ENCODE measurements at places on chromosomes 6 and 20.

GRCh38 chr6:134980846-134981245 lies 30.9 kb upstream of the ALDH8A1 start:
- DNase-seq: no peak

DNA sequence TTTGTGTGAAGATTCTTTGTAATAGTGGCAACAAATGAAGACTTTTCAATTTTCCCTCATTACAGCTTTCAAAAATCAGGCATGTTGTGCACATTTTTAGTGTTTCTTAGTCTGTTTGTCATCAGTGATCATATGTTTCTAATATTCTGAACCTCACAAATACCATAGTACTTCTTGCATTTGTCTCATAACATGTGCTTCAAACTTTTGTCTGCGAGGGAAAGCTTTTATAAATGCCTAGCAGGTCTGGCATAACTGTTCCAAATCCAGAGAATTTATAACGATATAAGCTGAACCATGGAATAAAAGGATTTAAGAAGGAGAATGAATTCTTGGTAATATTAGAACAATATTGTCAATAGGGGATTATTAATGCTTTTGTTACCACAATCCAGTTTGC lies 670.2 kb downstream of the RFPL4B start:
- DNase-seq: no peak

DNA sequence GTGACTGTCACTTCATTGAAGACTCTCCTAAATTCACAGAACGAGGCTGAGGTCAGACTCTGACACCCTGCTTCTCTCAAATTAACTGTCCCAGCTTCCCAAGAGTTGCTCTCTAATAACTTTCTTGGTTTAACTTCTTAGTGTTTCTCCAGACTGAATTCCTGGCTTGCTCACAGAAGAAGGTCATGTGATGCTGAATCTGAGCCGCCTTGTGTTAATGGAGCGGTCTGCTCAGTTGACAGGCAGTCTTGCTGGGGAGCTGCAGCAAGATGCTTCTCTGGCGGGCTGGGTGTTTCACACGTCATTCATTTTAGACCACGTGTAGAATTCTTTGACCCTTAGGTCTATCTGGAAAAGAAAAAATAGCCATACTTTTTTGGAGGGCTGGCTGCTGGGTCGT lies 107.3 kb downstream of the FOXO3 start:
- DNase-seq: no peak

DNA sequence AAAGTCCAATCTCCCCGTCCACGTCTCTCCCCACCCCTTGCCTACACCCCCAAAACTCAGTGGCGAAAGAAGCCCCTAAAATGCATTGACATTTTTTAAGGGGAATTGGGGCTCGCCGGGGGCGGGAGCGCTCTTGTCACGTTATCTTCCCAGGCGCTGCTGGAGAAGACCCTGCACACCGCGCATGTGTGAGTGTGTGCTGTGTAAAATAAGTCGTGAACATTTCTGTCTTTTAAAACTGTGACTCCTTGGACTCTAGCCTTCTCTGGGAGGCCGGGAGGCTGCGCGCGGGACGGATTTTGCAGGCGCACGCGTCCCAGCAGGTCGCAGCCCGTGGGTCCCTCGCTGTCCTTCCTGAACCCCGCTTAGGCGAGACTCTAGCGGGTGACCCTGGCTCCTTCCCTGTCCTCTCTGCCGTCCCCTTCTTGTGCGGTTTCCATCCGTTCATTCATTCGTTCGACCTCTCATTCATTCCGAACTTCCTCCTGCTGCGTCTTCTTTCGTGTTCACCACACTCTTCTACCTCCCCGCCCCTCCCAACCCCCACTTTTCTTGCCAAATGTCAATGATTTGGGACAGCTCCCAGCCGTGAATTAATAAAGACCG lies 2.2 kb downstream of the NRN1 start:
- DNase-seq: no peak

DNA sequence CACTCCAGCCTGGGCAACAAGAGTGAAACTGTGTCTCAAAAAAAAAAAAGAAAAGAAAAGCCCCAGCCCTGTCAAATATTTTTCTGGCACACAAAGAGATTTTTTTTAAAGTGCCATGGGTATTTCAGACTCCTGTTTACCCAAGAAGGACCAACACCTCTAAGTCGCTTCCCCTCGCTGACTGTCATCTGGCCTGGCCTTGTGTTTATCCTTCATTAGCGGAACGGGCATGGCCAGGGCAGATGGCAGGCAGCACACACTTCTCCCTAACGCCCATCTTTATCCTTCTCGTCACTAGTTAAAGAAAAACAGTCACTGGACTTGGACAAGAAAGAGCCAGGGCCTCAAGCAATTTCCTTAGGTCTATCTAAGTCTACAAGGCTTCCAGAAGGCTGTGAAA lies 7.3 kb upstream of the CBFA2T2 start:
- no peak for DNase-seq

DNA sequence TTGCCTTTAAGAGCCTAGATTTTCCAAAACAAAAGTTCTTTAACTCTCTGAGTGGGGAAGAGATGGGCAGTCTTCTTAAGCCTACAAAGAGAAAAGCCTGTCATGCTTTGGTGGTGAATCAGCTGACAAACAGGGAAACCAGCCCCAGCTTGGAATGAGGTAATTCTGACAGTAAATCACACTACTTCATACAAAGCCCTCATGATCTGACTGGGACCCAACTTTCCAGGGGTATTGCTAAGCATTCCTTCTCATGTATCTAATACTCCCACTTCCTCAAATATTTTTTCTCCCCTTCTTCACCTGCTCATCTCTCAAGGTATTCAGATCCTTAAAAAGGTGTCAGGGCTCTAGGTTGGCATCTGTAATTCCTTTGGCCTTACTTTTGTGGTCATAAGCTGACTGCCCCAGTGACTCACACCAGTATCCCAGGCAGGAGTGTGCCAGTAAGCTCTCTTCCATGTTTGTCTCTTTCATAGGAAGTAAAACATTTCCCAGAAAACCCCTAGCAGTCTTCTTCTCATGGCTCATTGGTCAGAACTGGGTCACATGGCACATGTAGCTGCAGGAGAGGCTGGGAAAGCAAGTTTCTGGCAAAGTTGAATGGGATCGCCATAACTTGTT lies 15.0 kb upstream of the TBC1D22B start:
- DNase-seq: no peak

DNA sequence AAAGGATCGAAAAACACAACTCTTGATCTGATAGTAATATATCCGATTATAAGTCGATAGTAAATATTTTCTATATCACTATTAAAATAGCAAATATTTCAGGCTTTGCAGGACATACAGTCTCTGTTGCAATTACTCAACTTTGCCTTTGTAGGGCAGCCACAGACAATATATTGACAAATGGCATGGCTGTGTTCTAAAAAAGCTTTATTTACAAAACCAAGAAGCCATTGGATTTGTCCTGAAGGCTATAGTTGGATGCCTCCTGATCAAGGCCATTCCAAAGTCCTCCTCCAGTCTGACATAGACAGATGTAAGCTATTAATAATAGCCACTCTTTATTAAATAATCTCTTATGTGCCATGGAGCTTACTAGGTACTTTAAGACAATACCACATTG lies 5.9 kb downstream of the OCSTAMP start:
- no peak for DNase-seq

DNA sequence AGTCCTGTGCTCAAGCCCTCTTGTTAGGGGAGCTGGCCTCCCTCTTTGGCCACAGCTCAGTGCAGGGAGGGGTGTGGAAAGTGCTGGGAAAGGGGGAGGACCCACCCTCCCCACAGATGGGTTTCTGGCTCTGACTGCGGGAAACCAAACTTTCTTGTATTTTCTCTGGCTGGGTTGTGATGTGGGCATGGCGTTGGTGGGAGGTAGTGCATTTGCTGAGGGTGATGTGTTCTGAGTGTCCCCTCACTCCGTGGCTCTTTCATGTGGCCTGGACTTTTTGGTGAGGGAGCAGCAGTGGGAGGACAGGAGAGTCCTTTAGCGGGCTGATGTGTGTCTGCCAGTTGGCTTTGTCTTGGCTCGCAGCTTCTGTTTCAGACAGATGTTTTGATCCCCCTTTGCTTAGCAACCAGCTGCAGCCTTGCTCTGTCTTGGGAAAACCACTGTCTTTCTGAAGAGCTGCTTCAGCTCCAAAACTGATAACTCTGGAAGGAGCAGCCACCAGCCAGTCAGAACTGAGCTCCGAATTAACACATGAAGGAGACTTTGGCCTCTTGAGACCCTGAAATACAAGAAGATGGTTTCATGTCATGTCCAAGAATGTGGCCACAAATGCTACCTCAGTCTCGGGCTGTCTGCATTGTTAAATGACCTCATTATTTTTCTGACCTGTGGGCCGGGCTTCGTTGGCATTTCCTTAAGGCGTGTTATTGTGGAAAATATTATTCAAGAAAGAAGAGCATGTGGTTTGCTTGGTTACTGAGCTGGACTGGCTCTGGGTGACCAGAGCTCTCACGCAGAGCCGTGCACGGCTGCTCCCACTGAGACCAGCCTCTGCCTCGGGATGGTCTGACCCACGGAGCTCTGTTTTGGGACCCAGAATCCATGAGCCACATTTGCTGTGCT lies 21.5 kb downstream of the SYNJ2 start:
- no peak for DNase-seq

DNA sequence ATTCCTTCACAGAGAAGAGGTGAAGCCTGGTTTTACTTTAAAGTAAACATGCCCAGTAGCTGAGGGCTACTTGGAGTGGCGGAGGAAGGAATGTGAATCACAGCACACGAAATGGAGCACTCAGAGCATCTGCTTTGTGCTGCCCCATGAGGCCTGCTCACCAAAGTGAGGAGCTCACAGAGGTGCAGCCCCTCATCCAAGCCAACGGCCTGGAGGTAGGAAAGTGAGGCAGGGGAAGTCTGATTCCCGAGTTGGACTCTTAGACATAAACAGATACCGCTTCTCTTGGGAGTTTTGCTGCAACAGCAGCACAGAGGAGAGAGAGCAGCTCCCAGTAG lies 3.6 kb downstream of the YTHDF1 start:
- DNase-seq: no peak

DNA sequence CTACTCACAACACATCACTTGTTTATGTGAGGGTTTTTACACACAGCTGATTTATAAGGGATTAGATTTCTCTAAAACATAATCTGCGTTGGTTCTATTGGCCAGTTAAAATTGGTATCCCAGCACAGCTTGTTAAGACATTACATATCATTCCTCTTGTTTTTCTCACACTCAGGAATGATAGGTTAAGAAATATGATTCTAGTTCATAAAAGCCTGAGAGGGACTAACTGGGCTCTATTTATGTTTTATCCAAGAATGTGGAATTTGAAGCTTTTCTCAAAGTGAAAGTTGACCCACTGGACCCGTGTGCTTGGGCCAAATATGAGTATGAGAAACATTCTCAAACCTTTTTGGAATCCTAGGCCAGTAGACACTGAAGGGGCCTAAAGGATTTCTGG lies 117.3 kb downstream of the TMEM170B start:
- no peak for DNase-seq

DNA sequence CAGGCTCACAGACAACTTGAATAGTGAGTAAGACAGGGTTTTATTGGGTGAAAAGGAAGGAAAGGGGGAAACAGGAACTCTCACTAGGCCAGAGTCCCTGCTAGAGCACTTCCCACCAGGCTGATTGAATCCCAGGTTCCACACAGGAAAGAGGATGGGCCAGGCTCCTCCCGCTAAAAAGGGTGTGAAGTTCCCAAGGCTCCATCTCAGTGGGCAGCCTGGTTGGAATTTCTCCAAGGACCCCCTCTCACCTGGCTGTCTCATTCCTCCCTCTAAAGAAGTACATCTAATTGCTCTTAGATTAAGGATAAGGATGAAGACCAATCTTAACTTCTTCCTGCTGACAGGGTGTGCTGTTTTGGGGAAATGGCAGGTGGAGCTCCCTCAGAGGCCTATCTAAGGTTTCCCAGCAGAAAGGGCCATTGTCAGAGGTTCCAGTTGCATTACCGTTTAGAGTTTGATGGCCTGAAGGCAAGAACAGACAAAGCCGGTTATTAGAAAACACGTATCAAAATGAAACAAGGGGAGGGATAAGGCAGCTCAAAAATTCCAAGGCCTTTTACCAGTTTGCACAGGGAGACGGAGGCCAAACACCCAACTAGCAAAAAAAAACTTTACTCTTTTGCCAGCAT lies 21.5 kb downstream of the COL19A1 start:
- DNase-seq: no peak

DNA sequence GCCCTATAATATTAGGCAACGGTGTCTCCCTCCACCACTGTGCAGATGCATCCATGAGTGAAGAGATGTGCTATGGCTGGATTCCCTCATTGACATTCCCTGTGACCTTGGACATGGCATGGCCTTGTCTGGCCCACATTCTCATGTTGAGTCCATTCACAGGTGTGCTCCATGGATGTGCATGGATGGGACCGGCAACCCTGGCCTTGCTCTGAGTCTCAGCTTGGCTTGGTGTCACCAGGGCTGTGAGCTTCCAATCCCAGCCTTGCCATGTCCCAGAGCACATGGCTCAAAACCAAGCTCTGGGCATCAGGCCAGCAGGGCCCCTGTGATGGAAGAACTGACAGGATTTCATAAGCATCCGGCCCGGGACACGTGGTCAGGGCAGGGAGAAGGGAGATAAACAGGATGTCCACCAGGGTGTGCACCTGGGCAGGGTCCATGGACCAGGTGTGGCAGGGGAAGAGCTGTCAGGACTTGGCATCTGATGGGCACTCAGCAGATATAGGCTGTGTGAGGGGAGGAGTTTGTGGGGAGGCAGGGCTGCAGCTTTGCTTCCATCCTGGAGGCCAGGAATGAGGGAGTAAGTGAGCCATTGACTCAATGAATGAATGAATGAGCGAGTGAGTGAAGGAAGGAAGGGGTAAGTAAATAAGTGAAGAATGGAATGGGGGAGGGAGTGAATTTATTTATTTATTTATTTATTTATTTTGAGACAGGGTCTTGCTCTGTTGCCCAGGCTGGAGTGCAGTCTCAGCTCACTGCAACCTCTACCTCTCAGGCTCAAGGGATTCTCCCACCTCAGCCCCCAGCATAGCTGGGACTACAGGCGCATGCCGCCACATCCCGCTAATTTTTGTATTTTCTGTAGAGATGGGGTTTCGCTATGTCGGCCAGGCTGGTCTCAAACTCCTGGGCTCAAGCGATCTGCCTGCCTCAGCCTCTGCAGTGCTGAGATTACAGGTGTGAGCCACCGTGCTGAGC lies 15.7 kb downstream of the NRSN2 start:
- DNase-seq: no peak

DNA sequence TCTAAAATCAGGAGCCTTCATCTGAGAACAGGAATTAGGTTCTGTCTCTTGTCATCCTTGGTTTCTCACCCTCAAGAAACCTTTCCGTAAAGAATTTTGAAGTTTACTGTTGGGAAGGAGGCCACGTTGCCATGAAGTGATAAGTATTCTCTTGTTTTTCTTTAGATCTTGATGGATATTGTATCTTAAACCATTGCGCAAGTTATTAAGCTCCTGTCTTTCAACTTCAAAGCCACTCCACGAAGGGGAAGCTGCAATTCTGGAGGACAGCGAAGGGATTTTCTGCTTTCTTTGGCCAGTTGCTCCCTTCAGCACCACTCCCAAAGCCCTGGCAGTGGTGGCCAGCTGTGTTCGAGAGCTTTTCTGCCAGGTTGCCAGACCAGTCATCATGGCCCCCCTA lies 198.1 kb upstream of the EXOC2 start:
- no peak for DNase-seq

- DNase-seq: no peak
Observed at GRCh38 chr6:34531580-34532201, 24.4 kb downstream of the SPDEF start.

Measured in effector CD8-positive, alpha-beta T cell (primary cell).